ENCODE measurements at places on chromosomes 2 and 18.

GRCh38 chr2:46010925-46011490, 286.2 kb upstream of the EPAS1 start:
- DNase-seq: no peak
- H3K4me3 ChIP-seq: no peak overlapping the region
- no peaks in the 10 kb centered on the region for H3K27me3 ChIP-seq
- H3K27ac ChIP-seq: peak overlapping the region; percentile 29
- no peaks in the 10 kb centered on the region for H3K36me3 ChIP-seq

DNA sequence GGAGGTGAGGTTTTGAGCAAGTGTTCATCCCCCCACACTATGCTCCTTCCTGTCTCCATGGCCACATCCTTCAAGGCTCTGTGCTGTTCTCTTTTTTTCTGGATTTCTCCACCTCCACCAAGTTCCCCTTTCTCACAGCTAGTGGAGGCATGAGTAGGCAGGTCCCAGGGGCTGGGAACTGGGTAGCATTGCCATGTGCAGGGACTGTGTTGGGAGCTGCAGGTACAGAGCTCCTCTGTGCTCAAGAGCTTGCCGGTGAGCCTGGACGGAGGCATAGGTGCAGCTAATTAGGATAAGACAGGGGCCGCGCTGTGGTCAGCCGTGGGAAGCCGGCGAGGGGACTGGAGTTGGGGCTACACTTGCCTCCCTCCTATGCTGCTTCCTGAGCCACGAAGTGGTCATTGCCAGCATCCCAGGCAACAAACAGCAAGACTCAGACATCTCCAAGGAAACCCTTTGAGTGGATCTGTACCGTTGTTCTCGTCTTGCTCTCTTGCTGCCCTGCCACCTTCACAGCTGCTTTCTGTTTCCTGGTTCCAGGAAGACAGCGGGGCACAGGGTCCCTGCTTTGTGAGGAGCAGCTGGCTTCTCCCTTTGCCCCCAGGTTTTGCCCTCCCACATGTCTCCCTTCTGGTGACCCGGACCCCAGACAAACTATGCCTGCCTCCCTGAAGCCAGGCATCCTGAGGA, 36.9 kb downstream of the ATOH8 start:
- H3K4me3 ChIP-seq: no peak overlapping the region
- no peaks in the 10 kb centered on the region for H3K36me3 ChIP-seq

GRCh38 chr2:187148059-187148714, 299.2 kb upstream of the ZSWIM2 start:
- H3K4me1 ChIP-seq: no peaks in the 10 kb centered on the region
- no peak overlapping the region for H3K4me3 ChIP-seq
- no peak overlapping the region for H3K27ac ChIP-seq
- no peaks in the 10 kb centered on the region for H3K36me3 ChIP-seq
- no peaks in the 10 kb centered on the region for H3K27me3 ChIP-seq

DNA sequence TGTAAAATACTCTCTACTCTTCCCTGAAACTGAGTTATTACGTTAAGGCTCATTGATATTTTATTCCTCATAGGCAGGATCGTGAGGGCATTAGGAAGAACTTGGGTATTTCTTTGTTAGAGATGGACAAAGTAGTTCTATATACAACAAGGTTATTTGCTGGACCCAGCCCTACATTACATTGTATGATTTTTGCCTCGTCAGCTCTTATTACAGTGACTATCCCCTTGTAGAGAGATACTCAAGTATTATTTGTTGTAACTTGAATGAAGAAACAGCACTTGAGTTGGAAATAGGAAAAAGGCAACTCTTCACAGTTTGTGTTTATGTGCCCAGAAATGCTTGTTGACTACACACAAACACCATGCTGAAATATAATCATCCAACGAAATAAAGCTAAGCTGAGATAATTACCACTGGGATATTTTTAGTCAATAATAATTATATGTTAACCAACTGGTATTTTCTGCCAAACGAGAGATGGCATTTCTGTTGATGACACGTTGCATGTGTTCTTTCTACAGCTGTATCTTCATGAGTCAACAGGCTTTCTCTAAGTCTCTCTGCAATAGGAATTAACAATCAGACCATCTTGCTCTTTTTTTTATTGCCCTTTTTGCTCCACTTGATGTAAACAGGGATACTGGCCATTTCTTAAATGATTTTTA, 947.6 kb downstream of the DPP10 start:
- H3K36me3 ChIP-seq: no peaks in the 10 kb centered on the region
- H3K27me3 ChIP-seq: no peaks in the 10 kb centered on the region
- DNase-seq: no peak
- H3K4me1 ChIP-seq: no peaks in the 10 kb centered on the region

DNA sequence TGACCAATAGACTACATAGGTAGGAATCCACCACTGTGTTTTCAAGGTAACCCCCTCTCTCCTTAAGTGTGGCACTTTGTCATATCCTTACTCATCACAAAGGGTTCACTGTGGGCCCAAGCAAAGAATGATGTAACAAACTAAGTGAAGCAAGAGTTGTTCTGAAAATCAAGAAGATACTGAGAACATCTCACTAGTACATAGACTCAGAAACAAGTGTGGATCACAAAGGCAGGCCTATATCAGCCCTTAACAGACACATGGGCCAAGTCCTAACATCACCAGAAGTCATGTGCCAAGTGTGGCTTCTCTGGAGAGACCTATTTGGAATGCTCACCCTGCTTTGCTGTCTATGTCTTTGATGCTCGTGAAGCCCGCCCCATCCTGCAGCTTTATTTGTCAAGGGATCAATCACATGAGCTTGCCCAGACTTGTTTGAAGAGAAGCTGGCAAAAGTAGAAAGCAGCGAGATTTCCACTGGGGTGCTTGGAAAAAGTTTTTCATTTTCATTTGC, 131.2 kb upstream of the TTC39C start:
- no peaks in the 10 kb centered on the region for H3K36me3 ChIP-seq
- no peaks in the 10 kb centered on the region for H3K27me3 ChIP-seq
- peaks cover 7% of the 10 kb centered on the region for H3K4me1 ChIP-seq
- peak overlapping the region; percentile 93 for H3K27ac ChIP-seq
- no peak overlapping the region for H3K4me3 ChIP-seq

GRCh38 chr2:10412380-10412779, 35.7 kb downstream of the ODC1 start:
- no peaks in the 10 kb centered on the region for H3K27me3 ChIP-seq
- H3K27ac ChIP-seq: no peak overlapping the region
- no peaks in the 10 kb centered on the region for H3K36me3 ChIP-seq
- no peak overlapping the region for H3K4me3 ChIP-seq
- peaks cover 14% of the 10 kb centered on the region for H3K4me1 ChIP-seq

- no peaks in the 10 kb centered on the region for H3K27me3 ChIP-seq
- peaks cover 4% of the 10 kb centered on the region for H3K4me1 ChIP-seq
- H3K27ac ChIP-seq: no peak overlapping the region
- no peak for DNase-seq
These were observed 280.5 kb downstream of the TCF4 start for GRCh38 chr18:55307505-55307904.

- no peaks in the 10 kb centered on the region for H3K27me3 ChIP-seq
- H3K4me1 ChIP-seq: no peaks in the 10 kb centered on the region
These were observed 26.5 kb upstream of the MCFD2 start for GRCh38 chr2:46942143-46942526.

GRCh38 chr18:76377359-76377756, 117.7 kb downstream of the ZNF516 start:
- H3K4me3 ChIP-seq: no peak overlapping the region
- no peaks in the 10 kb centered on the region for H3K36me3 ChIP-seq
- DNase-seq: no peak
- H3K27me3 ChIP-seq: no peaks in the 10 kb centered on the region
- peaks cover 5% of the 10 kb centered on the region for H3K4me1 ChIP-seq
- H3K27ac ChIP-seq: no peak overlapping the region

GRCh38 chr2:130150181-130151144, 5.6 kb upstream of the CCDC74B start:
- no peaks in the 10 kb centered on the region for H3K4me1 ChIP-seq
- no peak for DNase-seq
- H3K27ac ChIP-seq: no peak overlapping the region
- no peak overlapping the region for H3K4me3 ChIP-seq
- no peaks in the 10 kb centered on the region for H3K27me3 ChIP-seq

DNA sequence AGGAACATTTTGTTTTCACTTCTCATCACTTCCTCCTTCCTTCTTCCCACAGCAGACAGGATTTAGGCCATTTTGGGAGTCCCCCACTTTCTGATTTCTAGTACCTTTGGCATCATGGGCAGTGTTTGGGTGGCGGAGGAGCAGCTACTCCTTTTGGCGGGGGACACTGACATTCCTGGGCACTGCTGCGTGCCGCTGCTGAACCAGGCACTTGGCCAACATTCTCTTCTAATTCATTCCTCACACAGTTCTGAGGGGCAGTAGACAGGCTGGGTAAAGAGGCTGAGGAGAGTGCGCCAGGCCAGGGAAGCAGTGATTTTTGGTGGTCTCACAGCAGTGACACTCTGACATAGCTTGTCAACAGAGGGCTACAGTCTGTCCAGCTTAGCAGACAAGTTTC, 270.2 kb downstream of the LOXHD1 start:
- DNase-seq: no peak
- H3K36me3 ChIP-seq: no peaks in the 10 kb centered on the region
- H3K27me3 ChIP-seq: no peaks in the 10 kb centered on the region
- H3K27ac ChIP-seq: no peak overlapping the region
- no peaks in the 10 kb centered on the region for H3K4me1 ChIP-seq
- no peak overlapping the region for H3K4me3 ChIP-seq

GRCh38 chr2:52253416-52253980, 1221.6 kb upstream of the NRXN1 start:
- H3K4me3 ChIP-seq: no peak overlapping the region
- no peak for DNase-seq
- H3K4me1 ChIP-seq: no peaks in the 10 kb centered on the region
- H3K27me3 ChIP-seq: no peaks in the 10 kb centered on the region
- H3K27ac ChIP-seq: no peak overlapping the region
- no peaks in the 10 kb centered on the region for H3K36me3 ChIP-seq

DNA sequence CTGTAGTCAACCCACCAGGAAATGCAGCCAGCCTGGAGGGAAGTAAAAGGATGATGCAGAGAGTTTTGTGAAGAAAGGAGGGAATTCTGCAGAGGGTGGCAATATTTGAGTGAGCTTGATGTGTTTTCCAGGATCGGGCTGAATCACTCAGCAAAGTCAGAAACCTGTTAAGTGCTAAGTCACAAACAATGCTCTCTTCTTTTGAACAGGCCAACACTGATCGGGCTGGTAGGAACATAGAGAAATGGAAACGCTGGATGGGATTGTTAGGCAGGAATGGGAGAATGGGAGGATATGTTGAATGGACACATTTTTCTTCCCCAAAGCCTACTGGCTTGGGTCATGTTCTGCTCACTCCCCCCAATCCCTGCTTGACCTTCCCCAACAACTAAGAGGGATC, 36.6 kb downstream of the KCNS3 start:
- no peaks in the 10 kb centered on the region for H3K4me1 ChIP-seq
- no peak overlapping the region for H3K4me3 ChIP-seq
- DNase-seq: no peak
- no peaks in the 10 kb centered on the region for H3K36me3 ChIP-seq
- no peak overlapping the region for H3K27ac ChIP-seq

DNA sequence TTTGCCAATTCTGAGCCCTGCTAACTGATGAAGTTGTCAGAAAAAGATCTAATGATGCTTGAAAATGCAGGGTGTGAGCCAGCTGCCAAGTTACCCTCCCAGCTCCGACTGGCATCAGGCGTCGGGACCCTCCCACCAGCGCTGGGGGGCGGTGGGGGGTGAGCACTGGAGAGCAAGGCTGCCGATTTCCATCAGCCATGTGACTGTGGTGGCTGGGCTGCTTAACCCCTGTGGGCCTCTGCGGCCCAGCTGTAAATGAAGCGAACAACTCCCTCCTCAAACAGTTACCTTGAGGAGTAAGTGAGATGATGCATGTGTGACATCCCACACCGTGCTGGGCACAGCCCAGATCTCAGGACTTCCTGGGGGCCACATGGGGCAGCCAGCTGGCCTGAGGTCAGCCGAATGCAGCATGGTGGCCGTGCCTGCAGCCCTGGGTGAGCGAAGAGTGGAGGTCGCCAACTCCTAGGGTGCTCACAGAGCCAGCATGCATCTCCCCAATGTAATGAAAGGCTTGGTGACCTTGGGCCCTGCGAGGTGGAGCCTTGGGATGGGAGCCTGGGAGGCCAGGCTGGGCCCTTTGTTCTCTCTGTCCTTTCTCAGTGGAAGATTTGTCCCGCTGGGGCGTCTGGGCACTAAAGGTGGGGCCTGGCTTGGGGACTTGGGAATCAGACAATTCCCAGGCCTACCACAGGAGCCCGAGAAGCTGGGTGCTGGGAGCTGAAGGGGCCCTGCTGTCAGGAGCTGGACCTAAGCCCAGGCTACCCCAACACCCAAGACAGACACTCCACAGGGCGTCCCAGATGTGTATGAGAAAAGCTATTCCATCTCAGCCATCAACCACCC, 25.1 kb downstream of the CIB4 start:
- no peaks in the 10 kb centered on the region for H3K27me3 ChIP-seq
- H3K4me3 ChIP-seq: no peak overlapping the region
- no peaks in the 10 kb centered on the region for H3K4me1 ChIP-seq

- no peaks in the 10 kb centered on the region for H3K36me3 ChIP-seq
- DNase-seq: no peak
- no peak overlapping the region for H3K27ac ChIP-seq
- H3K27me3 ChIP-seq: no peaks in the 10 kb centered on the region
- H3K4me3 ChIP-seq: no peak overlapping the region
These were observed 55.1 kb upstream of the TTC27 start for GRCh38 chr2:32572737-32573136.

DNA sequence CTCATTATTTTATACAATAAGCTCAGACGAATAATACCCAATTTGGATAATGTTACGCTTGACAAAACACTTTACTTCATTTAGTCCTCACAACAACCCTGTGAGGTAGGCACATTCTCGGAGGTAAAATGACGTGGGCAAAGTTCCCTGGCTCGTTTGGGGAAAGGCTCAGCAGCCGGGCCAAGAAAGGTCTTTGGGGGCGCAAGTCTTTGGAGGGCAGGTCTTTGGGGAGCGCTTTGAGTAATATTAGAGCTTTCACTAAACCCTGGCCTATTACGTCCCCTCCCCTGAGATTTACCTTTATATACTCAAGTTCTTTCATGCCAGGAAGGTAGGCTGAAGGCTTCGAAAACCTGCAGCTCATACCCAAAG, 427 bp downstream of the RBKS start:
- H3K4me1 ChIP-seq: no peaks in the 10 kb centered on the region
- H3K27me3 ChIP-seq: no peaks in the 10 kb centered on the region
- no peak for DNase-seq
- H3K36me3 ChIP-seq: no peaks in the 10 kb centered on the region

GRCh38 chr2:155519529-155520130, 812.9 kb downstream of the NR4A2 start:
- H3K27me3 ChIP-seq: no peaks in the 10 kb centered on the region
- no peak overlapping the region for H3K4me3 ChIP-seq
- no peak for DNase-seq

DNA sequence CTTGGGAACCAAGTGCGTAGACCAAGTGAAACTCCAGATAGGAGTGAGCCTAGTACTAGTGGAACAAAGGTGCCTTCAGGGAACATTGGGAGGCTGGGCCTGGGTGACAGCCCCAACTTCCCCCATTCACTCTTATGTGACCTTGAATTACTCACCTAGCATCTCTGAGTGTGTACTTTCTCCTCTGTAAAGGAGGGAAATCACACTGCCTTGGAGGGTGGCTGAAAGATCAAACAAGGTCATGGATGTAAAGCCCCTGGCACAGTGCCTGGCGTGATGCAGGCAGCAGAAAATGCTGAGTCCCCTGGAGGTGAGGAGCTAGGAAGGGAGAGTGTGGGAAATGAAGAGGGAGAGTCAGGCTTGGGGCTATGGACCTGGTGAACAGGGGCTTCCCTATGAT, 45.9 kb downstream of the MARCO start:
- DNase-seq: no peak
- H3K4me3 ChIP-seq: no peak overlapping the region
- no peaks in the 10 kb centered on the region for H3K36me3 ChIP-seq
- no peaks in the 10 kb centered on the region for H3K4me1 ChIP-seq
- H3K27ac ChIP-seq: no peak overlapping the region
- H3K27me3 ChIP-seq: no peaks in the 10 kb centered on the region
